AG04450 (cell line): ENCODE measurements at places on chromosomes 4 and X.

DNA sequence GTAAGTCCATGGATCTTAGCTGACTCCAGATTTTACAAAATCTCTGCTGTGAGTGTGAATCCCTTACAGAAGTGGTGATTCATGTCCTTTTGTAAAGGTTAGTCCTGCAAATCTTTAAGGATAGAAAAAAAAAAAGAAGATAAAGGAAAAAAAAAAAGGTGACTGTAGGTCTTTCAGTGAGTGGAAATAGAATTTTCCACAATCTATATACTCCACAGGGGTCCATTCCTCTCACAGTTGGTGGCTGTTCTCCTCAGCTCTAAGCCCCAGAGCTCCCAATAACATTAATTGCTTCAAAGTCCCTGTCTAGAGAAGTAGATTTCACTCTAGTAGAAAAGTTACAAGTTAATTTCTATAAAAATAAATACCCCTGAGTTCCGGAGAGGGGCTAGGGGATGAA is 189.1 kb downstream of the NDST4 start:
- DNase-seq, result no peak

- DNase-seq, result no peak
These were observed 27.0 kb upstream of the TMEM131L start for GRCh38 chr4:153438916-153439756.

DNA sequence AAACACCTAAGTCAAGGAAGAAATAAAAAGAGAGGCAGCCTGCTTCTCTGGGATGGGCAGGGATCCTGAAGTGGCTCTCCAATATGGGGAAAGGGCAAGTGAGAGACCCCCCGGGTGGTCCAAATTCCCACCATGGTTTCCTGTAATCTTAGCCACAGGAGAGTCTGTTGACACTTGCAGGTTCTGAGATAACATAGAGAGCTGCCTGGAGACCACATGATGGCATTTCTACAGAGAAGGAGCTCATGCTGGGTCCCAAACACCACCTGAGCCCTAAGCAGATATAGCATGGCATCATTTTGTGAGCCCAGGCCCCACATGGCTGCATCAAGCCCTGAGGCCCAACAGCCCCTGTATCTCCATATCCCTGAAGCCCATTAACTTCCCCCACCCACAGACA is 26.1 kb downstream of the PABPC1L2B start:
- no peak for DNase-seq

GRCh38 chr4:179398414-179398813 is 1956.2 kb upstream of the AGA start:
- DNase-seq, result no peak

- DNase-seq, result no peak
These were observed 442.9 kb upstream of the CTSO start for GRCh38 chr4:156396534-156396933.

DNA sequence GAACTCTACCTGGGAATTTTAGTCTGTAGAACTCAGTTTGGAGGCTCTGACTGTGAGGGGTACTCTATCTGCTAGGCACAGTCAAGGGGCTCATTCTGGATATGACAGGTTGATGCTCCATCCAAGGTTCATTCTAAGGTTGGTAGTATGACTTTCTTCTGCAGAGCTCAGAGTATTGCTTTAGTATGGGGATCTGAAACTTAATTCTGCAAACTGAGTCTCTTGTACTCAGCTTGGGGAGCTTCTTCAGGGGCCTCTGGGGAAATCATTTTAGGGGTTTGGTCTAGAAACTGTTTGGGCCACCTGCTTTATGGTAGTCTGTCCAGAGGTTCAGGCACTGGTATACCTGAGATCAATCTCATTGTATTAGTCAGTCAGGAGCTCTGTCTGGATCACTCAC is 9.7 kb upstream of the TSR2 start:
- DNase-seq, result no peak

DNA sequence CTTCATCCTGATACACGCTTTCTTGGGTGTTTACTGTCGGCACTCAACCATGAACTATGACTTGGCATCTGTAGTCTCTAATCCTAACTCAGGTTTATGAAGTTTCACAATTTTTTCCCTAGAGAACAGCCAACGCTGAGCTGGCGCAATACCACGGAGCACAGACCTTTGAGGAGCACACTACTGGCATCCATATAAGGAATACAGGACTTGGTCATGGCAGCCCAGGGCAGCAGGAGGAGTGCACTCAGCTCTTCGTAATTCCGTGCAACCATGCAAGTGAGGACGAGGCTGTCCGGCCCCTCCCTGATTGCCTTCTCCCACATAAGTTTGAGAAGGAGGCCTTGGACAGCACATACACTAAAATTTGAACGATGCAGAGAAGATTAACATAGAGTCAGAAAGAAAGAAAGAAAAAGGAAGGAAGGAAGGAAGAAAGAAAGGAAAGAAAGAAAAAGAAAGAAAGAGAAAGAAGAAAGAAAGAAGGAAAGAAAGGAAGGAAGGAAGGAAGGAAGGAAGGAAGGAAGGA is 41.0 kb upstream of the PDLIM5 start:
- no peak for DNase-seq

DNA sequence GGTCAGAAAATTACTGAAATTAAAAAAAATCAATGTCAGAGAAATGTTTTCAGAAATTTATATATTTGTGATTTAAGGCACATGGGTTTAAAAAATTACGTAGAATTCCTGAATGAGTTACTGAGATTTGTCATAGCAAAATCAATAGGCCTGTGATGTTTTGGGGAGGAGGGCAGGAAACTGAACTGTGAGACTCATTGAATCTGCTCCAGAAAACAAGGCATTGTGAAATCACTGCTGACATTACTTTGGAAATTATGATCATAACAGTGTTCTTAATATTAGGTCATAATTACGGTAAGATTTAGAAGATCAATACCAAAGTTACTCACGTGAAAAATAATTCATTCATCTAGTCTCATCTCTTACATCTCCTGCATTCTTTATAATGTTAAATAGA is 5.3 kb downstream of the FGF5 start:
- DNase-seq, result no peak

DNA sequence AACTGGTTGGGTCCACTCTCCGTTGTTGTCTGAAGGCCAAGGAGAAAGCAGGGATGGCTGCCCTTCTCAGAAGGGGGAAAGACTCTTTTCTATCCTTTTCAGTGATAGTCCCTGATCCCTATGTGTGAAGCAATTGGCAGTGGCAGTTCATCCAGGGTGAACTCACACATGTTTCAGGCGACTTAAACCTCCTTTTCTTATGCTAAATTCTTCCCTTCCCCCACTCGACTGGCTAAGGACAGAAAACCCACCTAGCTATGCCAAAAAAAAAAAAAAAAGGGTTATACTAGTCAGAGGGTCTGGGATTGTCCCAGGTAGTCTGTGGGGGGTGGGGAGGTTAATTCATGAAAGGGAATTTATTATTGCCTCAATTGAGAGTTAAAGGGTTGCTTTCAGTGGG is 12.2 kb upstream of the ZNF280C start:
- no peak for DNase-seq

- no peak for DNase-seq
These were observed 19.5 kb upstream of the GALNTL6 start for GRCh38 chr4:171793723-171794122.

DNA sequence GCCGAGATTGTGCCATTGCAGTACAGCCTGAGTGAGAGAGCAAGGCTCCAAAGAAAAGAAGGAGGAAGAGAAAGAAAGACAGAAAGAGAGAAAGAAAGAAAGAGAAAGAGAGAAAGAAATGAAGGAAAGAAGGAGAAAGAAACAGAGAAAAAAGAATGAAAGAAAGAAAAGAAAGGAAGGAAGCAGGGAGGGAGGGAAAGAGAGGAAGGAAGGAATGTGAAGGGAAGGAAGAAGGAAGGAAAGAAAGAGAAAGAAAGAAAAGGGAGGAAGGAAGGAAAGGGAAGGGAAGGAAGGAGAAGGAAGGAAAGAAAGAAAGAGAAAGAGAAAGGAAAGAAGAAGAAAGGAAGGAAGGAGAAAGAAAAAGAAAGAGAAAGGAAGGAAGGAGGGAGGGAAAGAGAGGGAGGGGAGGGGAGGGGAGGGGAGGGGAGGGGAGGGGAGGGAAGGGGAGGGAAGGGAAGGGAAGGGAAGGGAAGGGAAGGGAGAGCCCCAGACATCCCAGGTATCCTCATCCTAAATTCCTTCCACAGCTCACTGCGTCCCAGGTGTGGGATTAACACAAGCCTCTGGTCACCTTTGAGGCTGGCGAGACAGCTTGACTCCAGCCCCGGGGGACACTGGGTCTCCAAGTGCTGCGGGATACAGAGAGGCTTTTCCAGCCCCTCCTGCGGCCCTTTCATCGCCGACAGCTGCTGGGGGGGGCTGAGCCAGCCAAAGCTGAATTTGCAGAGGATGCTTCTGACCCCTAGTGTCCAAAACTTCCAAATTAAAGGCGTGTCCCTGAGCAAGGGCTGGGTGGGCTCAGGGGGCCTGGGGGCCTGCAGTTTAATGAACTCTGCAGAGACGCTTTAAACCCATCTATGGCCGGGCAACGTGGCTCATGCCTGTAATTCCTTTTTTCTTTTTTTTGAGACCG is 24.2 kb upstream of the CSF2RA start:
- no peak for DNase-seq

- DNase-seq, result no peak
These were observed 111.4 kb downstream of the MAD2L1 start for GRCh38 chr4:119955256-119955655.

GRCh38 chrX:53442322-53442631 is 8.1 kb upstream of the HSD17B10 start:
- DNase-seq, result no peak

DNA sequence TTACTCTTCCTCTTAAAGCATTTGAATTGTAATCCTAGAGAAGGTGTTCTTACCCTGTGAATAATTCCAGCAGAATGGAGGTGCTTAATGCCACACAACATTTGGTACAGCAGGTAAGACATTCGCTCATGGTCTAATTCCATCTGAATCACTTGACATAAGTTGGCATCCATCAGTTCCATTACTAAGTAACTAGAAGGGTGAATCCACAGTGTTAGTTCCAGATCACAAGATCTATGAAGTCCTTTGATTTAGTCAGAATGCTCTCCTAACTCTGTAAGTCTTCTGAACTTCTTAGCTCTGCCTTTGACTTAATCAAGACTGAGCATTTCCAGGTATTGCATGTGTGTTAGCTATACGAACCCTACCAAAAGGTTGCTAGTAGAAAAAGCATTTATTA is 258.0 kb downstream of the MAPK10 start:
- no peak for DNase-seq

DNA sequence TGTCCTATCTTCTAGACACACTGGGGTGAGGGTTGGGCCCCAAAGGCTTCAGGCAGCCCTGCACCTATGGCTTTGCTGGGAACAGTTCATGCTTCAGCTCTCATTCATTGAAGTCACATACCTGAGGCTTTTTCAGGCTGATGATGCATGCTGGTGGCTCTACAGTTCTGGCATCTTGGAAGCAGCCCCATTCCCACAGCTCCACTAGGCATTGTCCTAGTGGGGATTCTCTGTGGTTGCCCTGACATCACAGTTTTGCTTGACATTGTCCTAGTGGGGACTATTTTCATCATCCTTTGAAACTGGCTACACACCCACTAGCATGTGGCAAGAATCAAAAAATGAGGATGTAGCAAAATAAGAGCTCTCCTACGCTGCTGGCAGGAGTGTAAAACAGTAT is 37.7 kb upstream of the C4orf17 start:
- DNase-seq, result no peak

DNA sequence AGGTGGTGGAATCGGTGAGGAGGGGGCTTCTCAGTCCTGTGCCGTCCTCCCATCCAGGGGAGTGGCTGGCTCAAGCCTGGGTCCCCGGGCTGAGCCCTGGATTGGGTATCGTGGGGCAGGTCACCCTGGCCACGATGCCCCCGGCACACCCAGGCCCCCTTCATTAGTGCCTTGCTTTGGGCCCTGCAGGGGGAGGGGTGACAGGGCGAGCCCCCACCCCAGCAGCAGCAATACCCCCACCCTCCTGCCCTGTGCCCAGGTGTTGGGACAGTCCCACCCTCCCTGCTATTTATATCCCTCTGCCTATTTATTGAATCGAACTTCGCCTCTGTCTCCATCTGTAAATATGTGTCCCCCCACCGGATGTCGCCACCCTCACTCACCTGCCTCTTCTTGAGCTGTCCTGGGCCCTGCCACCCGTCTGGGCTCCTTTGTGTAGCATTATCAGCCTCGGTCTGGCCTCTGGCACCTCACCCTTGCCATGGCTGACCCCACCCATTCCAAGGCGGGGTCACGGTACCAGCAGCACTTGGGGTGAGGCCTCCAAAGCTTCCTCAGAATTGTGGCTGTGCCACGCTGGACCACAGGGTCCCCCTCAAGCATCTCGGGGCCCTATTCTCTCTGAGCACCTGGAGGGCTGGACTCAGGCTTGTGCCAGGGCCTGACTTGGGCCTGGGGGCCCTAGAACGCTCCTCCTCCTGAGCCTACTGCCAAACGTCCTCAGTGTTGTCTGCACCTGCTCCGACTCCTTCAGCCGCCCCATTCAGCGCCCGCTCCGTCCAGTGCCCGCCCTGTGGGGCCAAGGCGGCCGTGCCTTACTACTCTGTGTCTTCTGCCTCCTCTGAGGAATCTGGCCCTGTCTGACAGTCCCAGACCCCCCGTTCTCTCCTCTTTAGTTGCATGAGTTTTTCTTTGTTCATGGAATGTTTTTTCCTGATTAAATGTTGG is 6.1 kb downstream of the LAGE3 start:
- DNase-seq, result no peak

DNA sequence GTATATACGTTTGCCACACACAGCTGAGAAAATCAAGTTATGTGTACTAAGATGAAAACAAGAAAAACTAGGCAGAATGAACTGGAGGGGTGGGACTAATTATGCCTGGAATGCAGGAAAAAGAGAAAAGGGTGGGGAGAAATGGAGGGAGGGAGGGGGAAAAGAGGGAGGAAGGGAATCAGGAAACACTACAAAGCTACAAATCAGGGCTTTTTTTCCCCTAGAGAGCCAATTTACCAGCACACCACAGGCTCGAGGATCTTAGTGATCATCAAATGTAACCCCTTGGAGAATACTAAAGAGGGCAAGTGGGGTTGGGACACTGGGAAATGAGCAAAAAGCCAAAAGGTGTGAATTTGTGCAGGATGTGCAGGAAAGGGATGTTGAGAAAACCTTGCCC is 451.9 kb downstream of the SMARCA1 start:
- DNase-seq, result no peak

- DNase-seq, result no peak
These were observed 63.1 kb downstream of the AFM start for GRCh38 chr4:73544620-73545019.

- DNase-seq, result no peak
These were observed 40.0 kb downstream of the ARSD start for GRCh38 chrX:2889045-2889605.

DNA sequence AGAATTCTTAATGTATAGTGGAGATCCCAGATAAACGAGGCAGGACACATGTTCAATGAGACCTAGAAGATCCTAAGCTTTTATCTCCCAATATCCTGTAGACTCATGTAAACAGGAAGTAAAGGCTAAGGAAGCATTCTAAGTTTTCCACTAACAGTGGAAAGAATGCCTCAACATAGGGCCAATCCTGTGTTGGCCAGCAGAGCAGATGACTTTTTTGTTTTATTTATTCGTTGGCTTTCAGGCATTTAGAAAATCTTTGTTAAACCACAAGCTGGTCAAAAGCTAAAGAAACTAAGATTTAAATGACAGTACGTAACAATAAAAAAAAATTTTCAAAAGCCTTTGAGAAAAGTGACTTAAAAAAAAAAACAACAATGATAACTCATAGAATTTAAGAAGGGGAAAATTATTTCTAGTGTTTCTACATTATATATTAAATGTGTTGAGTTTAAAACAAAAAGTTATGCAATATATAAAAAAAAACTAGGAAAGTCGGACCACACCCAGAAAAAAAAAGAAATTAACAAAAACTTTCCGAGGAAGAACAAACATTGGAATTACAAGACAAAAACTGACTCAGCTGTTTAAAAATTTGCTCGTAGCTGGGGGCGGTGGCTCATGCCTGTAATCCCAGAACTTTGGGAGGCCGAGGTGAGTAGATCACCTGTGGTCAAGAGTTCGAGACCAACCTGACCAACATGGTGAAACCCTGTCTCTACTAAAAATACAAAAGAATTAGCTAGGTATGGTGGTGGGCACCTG is 759.3 kb downstream of the FSTL5 start:
- no peak for DNase-seq
